Trophoblast cell (in vitro differentiated cells and primary cell): ENCODE measurements at places on chromosomes 12 and 14.

- no peaks in the 10 kb centered on the region for H3K27me3 ChIP-seq
- H3K4me3 ChIP-seq, result peak overlapping the region; percentile 38
- no peak for DNase-seq
- no peaks in the 10 kb centered on the region for H3K36me3 ChIP-seq
- no peaks in the 10 kb centered on the region for H3K4me1 ChIP-seq
These were observed 326.9 kb downstream of the TMEM121 start for GRCh38 chr14:105853089-105853906.

GRCh38 chr12:120261951-120262851 is 3.3 kb downstream of the PXN start:
- no peaks in the 10 kb centered on the region for H3K27me3 ChIP-seq
- peaks cover 4% of the 10 kb centered on the region for H3K36me3 ChIP-seq
- H3K4me1 ChIP-seq, result peaks cover 39% of the 10 kb centered on the region
- H3K4me3 ChIP-seq, result no peak overlapping the region

GRCh38 chr12:62642486-62642885 is 175.9 kb downstream of the MON2 start:
- no peaks in the 10 kb centered on the region for H3K4me1 ChIP-seq
- no peaks in the 10 kb centered on the region for H3K27me3 ChIP-seq
- H3K4me3 ChIP-seq, result no peak overlapping the region
- peak; percentile 55 for DNase-seq

GRCh38 chr12:112107306-112108201 is 1.0 kb downstream of the NAA25 start:
- no peaks in the 10 kb centered on the region for H3K4me1 ChIP-seq
- H3K27me3 ChIP-seq, result no peaks in the 10 kb centered on the region
- no peaks in the 10 kb centered on the region for H3K36me3 ChIP-seq
- H3K4me3 ChIP-seq, result peak overlapping the region; percentile 90

GRCh38 chr14:21070610-21071224 is 613 bp downstream of the ARHGEF40 start:
- peaks cover 18% of the 10 kb centered on the region for H3K4me1 ChIP-seq
- peaks cover 26% of the 10 kb centered on the region for H3K36me3 ChIP-seq
- peak overlapping the region; percentile 82 for H3K4me3 ChIP-seq
- no peaks in the 10 kb centered on the region for H3K27me3 ChIP-seq
- DNase-seq, result peak; percentile 35

DNA sequence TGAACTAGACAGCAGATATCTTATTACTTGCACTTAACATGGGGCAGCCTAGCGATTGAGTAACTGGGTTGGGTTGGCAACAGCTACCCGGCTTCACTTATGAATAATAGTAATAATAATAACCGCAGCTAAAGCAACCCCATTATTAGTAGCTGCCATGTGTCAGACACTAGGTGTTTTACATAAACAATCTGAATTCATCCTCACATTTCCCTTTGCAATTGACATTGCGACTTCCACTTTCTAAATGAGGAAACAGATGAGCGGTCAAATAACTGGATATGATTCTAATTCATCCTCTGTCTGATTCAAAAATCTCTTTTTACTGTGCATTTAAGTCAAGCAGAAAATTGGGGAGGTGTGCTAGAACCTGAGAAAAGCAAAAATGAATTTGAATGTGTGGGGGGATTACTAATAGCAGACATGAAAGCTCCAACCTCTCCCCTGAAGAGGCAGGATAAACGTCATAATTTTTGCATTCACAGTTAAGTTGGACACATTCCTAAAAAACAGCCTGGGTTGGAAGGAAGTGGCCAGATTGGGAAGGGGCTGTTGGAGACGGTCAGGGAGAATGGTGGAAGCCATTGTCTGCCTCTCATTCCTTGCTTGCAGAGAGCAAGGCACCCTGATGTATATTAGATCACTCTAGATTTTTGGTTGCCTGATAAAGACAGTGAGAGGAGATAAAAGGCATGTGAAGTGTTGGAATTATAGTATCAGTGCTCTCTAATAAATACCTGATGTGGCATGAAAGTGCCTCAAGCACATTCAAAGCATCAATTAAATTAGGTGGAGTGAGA is 13.1 kb downstream of the EMP1 start:
- no peaks in the 10 kb centered on the region for H3K27me3 ChIP-seq
- no peak overlapping the region for H3K4me3 ChIP-seq
- DNase-seq, result no peak

GRCh38 chr12:130240831-130241590 is 78.7 kb downstream of the FZD10 start:
- no peaks in the 10 kb centered on the region for H3K4me1 ChIP-seq
- DNase-seq, result no peak
- no peak overlapping the region for H3K4me3 ChIP-seq

DNA sequence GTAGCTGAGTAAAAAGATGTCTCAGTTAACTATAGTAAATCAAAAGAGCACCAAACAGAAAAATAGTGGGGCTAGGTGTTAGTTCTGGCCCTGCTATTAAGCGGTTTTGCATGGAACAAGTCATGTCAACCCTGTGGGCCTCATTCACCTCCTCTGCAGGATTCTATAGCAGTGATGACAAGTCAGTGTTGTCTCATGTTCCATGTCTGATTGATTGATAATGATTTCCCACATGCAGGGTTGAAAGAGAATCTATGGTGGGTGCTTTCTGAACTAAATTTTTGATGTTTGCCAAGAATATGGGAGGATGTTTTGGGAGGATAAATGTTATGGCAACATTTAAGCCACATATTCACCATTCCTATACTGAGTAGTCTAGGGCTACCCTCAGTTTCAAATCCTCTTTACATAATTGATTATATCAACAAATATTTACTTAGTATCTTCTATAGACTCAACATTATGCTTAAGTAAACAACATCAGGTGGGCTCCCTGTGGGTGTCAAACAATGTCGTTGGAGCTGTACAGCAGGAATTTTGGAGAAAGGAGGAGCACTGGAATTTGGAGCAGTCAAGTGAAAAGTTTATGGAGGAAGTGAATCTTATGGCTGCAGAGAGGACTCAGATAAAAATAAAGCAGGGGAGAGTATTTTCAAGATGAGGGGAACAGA is 48.6 kb downstream of the IRAK3 start:
- H3K27me3 ChIP-seq, result no peaks in the 10 kb centered on the region
- no peaks in the 10 kb centered on the region for H3K36me3 ChIP-seq
- DNase-seq, result no peak

- peaks cover 16% of the 10 kb centered on the region for H3K36me3 ChIP-seq
- H3K4me3 ChIP-seq, result no peak overlapping the region
- peak; percentile 39 for DNase-seq
- no peak overlapping the region for H3K27ac ChIP-seq
- H3K4me1 ChIP-seq, result no peaks in the 10 kb centered on the region
These were observed 17.2 kb upstream of the ARID4A start for GRCh38 chr14:58280954-58281787.

DNA sequence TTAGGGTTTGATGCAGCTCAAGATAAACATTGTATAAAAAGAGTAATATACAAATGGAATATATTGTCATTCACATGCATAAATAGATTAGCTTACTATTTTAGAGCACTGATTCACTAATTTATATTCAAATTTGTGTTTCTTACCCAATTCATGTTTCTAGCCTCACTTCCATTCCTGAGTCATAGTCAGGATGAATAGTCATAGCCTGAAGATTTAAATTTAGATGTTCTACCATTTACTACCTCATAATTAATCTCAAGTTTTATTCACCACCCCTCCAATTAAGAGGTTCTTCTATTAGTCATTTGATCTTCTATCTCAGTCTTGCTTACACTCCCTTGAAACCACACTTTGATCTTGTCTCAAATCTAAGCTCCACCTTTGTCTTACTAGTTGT is 38.7 kb downstream of the ANO4 start:
- no peaks in the 10 kb centered on the region for H3K36me3 ChIP-seq
- no peaks in the 10 kb centered on the region for H3K27me3 ChIP-seq
- no peak for DNase-seq
- no peak overlapping the region for H3K4me3 ChIP-seq
- no peaks in the 10 kb centered on the region for H3K4me1 ChIP-seq

- no peak overlapping the region for H3K27ac ChIP-seq
- H3K4me1 ChIP-seq, result no peaks in the 10 kb centered on the region
- no peaks in the 10 kb centered on the region for H3K36me3 ChIP-seq
- H3K4me3 ChIP-seq, result no peak overlapping the region
- DNase-seq, result no peak
- H3K27me3 ChIP-seq, result no peaks in the 10 kb centered on the region
These were observed 46.9 kb upstream of the FAM181A start for GRCh38 chr14:93880021-93880820.

- H3K27me3 ChIP-seq, result no peaks in the 10 kb centered on the region
- H3K4me3 ChIP-seq, result no peak overlapping the region
- H3K36me3 ChIP-seq, result no peaks in the 10 kb centered on the region
- no peak for DNase-seq
These were observed 58.3 kb downstream of the PRIMA1 start for GRCh38 chr14:93729993-93730392.

- H3K4me3 ChIP-seq, result no peak overlapping the region
- DNase-seq, result no peak
- H3K36me3 ChIP-seq, result peaks cover 10% of the 10 kb centered on the region
- no peaks in the 10 kb centered on the region for H3K4me1 ChIP-seq
These were observed 45.4 kb downstream of the GPATCH2L start for GRCh38 chr14:76196980-76197695.

- DNase-seq, result peak; percentile 90
- H3K36me3 ChIP-seq, result no peaks in the 10 kb centered on the region
- peaks cover 11% of the 10 kb centered on the region for H3K4me1 ChIP-seq
- H3K4me3 ChIP-seq, result no peak overlapping the region
- no peak overlapping the region for H3K27ac ChIP-seq
These were observed 44.7 kb downstream of the KCTD10 start for GRCh38 chr12:109432431-109432830.

DNA sequence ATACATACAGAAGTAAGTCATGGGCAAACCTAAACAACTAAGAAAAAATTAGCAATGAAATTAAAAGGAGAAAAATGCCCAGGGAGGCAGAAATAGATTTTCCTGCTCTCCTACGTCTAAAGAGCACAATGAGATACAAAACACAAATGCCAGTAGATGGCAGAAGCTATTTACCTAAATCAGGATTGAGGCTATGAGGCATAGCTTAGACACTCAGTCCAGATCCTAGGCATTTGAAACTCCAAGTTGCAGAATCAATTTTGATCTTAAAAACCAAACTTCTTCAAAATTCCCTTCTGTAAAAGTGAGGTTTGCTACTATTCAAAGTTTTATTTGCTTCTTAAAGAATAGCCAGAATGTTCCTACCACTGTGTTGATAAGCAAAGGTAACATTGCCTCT is 368.6 kb downstream of the DAD1 start:
- no peaks in the 10 kb centered on the region for H3K27me3 ChIP-seq
- no peak overlapping the region for H3K27ac ChIP-seq
- no peaks in the 10 kb centered on the region for H3K4me1 ChIP-seq
- no peaks in the 10 kb centered on the region for H3K36me3 ChIP-seq
- DNase-seq, result no peak

DNA sequence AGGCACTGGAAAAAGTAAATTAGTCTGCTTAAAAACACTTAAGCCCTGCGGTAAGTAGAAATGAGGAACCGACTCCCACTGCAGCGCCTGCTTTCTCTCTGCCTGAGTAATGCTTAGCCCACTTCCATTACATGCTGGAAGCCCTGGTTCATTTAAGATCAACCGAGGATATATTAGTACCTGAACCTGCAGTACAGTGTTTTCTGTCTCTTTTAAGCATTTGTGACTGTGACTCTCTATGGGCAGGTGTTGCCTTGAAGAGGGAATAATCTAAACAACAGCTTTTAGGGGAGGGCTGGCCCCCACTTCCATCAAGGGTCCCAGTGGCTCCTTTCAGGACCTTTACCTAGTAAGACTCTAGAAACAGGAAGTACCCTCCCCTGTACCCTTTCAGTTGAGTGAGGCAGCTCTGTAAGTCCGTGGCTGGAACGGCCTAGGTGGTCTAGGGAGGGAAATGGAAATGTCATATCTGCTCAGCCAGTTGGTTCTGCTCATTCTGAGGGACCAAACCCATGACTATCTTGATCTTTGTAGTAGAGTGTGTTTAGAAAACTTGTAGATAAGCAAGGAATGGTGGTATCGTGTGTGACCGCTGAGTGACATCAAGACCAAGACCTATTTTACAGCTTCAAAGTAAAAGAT is 56.2 kb downstream of the FNTB start:
- no peaks in the 10 kb centered on the region for H3K4me1 ChIP-seq
- no peaks in the 10 kb centered on the region for H3K27me3 ChIP-seq
- H3K36me3 ChIP-seq, result peaks cover 11% of the 10 kb centered on the region
- DNase-seq, result peak; percentile 4

DNA sequence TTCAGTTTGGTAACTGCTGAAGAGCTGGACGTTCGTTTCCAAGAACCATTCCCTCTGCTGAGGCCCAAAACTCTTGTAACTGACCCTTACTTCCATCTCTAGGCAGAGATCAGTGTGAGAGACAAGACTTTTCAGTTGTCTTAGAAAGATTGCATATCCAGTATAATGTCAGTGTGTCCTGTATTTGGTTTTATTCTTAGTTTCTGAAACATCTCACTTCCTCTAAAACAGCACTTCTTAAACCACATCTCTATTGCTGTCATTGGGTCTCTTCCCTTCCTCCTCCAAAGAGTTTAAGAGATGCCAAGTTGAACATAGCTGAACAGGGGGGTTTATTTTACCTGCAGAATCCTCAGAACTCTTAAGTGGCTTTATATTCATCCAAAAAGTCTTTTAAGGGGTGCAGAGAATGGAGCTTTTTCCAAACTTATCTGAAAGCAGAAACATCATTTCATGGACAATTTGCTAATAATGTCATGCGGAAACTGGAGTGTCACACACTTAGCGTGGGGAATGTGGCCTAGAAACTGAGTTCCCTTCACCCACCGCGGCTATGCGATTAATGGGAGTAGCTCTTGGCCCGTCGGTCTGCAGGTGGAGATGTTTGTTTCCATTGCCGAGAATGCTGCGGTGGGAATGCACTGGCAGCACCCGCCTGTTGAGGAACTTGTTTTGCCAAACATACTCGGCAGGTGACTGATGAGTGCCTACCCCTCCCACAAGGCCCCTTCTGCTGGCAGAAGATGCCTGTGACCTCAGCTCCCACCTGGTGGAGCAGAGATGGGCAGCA is 148.2 kb downstream of the ADGRD1 start:
- H3K27ac ChIP-seq, result no peak overlapping the region
- H3K36me3 ChIP-seq, result no peaks in the 10 kb centered on the region
- H3K4me1 ChIP-seq, result no peaks in the 10 kb centered on the region
- no peak for DNase-seq
- H3K4me3 ChIP-seq, result no peak overlapping the region

DNA sequence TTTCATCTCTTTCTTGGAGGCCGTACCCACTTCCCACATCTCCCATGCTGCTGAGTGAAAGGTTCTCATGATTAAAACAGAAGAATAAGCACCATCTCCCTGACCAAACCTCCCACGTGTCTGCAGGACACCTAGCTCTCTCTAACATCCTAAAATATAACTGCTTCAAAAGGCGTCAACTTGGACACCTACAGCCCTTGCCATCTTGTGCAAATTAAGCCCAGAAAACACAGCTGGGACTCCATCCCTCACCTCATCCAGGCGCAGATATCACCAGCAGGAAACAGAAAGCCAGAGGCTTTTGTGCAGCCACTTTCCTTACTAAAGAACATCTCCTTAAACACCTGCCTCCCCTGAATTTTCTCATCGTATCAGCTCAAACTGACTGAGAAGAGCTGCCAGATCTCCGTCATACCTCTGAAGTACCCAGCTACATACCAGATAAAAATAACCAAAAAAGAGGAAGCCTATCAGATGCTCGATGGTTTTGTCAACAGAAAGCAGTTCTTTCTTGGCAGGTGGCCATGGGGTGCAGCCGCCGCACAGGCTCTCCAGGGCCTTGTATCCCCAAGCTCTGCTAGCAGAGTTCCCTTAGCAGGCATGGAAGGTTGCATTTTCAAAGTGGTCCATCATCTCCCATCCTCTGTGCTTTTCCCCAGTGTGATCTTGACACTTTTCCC is 28.8 kb downstream of the MAP3K9 start:
- H3K4me1 ChIP-seq, result no peaks in the 10 kb centered on the region
- H3K27me3 ChIP-seq, result no peaks in the 10 kb centered on the region
- peaks cover 4% of the 10 kb centered on the region for H3K36me3 ChIP-seq
- no peak overlapping the region for H3K4me3 ChIP-seq
- no peak for DNase-seq
